Omental fat pad (tissue), 4 donors: ENCODE measurements at places on chromosomes 7 and 10.

GRCh38 chr10:35611750-35612149, 6.6 kb downstream of the GJD4 start:
- no peak for DNase-seq

- no peak for DNase-seq
Measured at GRCh38 chr7:158388072-158388471, 199.6 kb downstream of the PTPRN2 start.

- no peak for DNase-seq
Measured at GRCh38 chr10:131869344-131869743, 31.5 kb upstream of the PPP2R2D start.

DNA sequence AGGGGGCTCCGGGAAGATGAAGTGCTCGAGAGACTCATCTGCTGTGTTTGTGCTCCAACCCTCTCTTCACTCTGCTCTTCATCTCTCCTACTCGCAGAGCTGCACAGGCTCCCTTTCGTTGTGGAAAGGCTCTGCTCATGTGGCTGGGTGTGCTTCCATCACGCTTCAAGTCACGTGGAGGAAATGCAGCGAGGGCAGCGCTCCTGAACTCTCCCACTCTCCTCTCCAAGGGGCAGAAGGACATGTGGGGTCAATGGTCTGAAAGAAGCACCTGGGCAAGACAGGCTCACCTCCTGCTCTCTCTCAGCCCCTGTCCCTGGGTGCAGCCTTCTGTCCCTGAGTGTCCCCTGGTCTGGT, 72.6 kb downstream of the USP6NL start:
- DNase-seq: no peak

- DNase-seq: no peak
Measured at GRCh38 chr7:50184271-50184990, 91.4 kb upstream of the ZPBP start.

GRCh38 chr7:101891936-101892640, 74.7 kb downstream of the CUX1 start:
- no peak for DNase-seq

- DNase-seq: no peak
Measured at GRCh38 chr10:23439452-23439960, 631 bp downstream of the OTUD1 start.

DNA sequence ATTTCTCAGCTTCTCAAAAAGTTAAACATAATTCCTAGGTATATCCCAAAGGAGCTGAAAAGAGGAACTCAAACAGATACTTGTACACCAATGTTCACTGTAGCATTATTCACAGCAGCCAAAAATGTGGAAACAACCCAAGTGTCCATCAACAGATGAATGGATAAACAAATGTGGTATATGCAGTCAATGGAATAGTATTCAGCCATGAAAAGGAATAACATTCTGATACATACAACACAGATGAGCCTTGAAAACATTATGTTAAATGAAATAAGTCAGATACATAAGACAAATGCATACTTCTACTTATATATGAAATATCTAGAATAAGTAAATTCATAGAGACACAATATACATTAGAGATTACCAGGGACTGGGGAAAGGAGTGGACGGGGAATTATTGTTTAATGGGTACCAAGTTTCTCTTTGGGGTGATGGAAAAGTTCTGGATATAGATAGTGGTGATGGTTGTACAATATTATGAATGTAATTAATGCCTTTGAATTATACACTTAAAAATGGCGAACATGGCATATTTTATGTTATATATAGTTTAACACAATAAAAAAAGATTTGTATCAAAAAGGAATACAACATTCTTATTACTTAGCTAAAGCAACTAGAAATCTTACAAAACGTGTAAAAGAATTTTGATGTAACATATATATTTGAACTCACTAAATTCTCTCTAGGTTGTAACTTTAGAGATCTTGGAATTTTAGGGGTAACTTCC, 15.0 kb downstream of the PEX1 start:
- no peak for DNase-seq
